ENCODE measurements at places on chromosomes 11 and 22.

DNA sequence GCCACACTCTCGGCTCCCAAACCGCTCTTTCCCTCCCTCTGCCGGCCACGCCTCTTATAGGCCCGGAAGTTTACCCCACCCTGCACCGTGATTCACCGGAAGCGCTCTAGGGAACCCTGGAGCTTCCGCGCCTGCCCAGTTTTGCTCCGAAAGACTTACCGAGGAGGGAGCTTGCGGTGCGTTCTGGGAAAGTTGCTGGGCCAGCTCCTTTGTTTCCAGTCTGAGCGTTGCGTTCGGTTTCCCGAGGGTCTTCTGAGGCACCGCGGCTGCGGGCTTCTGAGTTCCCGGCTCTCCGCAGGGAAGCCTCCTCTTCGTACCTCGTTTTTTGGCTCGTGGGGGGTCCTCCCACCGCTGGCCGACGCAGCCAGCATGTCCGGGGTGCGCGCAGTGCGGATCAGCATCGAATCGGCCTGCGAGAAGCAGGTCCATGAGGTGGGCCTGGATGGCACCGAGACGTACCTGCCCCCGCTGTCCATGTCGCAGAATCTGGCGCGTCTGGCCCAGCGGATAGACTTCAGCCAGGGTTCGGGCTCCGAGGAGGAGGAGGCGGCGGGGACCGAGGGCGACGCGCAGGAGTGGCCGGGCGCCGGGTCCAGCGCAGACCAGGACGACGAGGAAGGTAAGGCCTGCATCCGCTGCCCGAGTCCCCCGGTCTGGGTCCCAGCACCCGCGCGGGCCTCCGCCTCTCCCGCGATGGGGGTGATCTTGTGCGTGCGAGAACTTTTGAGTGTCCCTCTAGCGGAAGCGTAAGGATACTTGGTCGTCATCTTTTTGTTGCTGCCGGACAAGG lies at the start of gene MED17:
Gene MED17 (plus strand): TSS at position 138 of the 790 bp plus-strand sequence. CDS start 232 bp downstream, at position 370.
- DNase-seq = peak; percentile 93

DNA sequence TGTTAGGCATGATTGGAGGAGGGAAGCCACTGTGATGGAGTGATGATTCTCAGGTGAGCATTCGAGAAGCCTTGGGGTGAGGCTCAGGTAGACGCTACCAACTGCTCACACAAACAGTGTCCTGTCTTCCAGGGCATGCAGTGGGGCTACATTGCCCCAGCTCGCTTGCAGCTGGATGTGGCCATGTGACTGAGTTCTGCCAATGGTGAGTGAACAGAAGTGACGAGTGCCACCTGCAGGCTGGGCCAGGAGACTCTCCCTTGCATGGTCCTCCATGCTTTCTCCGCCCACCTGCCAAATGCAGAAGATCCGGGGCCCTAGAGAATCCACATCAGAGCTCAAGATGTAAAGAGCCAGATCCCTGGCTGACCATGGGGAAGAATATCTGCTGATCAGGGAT lies 195.9 kb downstream of the BCR start:
- no peak for DNase-seq

DNA sequence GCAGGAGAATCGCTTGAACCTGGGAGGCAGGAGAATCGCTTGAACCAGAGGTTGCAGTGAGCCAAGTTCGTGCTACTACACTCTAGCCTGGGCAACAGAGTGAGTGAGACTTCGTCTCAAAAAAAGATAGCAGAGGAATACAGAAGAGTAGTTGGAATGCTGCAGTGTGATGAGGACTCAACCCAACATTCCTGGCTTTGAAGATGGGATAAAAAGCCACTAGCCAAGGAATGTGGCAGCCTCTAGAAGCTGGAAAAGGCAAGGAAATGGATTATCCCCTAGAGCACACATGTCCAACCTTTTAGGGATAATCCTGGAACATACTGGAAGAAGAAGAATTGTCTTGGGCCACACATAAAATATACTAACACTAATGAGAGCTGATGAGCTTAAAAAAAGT lies 13.9 kb downstream of the SLC25A17 start:
- no peak for DNase-seq

- no peak for DNase-seq
Measured at GRCh38 chr11:94747146-94747545, 21.0 kb upstream of the AMOTL1 start.

GRCh38 chr22:18057568-18058209 lies 20.1 kb upstream of the PEX26 start:
- DNase-seq = peak; percentile 89

GRCh38 chr11:88799771-88800500 lies 265.8 kb downstream of the GRM5 start:
- DNase-seq = no peak

- DNase-seq = no peak
Measured at GRCh38 chr22:48748113-48748859, 1079.4 kb downstream of the BRD1 start.
